ENCODE measurements at places on chromosomes 16 and 17.
A peak's percentile ranks its signal among the peaks of the same experiment; 100 is the strongest.

GRCh38 chr17:44807817-44808155, 22.3 kb downstream of the GJC1 start:
- DNase-seq: no peak

GRCh38 chr17:41678411-41678906, 10.2 kb upstream of the EIF1 start:
- DNase-seq: no peak

DNA sequence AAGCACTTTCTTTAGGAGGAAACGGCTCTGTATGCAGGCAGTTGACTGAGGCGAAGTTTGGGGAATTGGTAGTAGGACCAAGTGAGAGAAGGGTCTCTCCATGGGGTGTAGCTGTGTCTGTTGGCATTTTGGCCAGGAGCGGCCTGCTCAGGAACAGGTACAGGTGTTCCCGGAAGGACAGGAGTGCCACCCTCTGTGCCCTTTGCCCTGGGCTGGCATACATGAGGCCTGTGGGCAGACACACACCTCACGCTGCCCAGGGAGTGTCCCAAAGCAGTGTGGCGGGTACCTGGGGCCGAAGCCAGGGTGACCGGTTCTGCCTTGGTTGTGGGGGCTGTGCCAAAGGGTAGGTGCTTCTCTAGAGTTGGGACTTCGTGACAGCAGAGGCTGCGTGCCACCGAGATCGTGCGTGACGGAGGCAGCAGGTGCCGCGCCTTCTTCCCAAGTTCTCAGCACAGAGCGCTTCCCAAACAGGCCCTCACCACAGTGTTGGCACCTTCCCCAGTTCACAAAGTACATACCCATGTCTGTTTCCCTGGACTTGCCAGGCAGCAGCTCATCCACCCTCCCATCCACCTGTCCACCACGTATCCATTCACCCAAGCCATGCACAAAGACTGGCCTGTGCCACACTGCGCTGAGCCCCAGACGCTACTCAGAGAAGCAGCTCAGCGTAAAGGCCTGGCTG, 19.9 kb upstream of the TCF25 start:
- DNase-seq: no peak

- peak; percentile 22 for DNase-seq
Observed at GRCh38 chr17:78558181-78558850, 18.9 kb downstream of the DNAH17 start.

DNA sequence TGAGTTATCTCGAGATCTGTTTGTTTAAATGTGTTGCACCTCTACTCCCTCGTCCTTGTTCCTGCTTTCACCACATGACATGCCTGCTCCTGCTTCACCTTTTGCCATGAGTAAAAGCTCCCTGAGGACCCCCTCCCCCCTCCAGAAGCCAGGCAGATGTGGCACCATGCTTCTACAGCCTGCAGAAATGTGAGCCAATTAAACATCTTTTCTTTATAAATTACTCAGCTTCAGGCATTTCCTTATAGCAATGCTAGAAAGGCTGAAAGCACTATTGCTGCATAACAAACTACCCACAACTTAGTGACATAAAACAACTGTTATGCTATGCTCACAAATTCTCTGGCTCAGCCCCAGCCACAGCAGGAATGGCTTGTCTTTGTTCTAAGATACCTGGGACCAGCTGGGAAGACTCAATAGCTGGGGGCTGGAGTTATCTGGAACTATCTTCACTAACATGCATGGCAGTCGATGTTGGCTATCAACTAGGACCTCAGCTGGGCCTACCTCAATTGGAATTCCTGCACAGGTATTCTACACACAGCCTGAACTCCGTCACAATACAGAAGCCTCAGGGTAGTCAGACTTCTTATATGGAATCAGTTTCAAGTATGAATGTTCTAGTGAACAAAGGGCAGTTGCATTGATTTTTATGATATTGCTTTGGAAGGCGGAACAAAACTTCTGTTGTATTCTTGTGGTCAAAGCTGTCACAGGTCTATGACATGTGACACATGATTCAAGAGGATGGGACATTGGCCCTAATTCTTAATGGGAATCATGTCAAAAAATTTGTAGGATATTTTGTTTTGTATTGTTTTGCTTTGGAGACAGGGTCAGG, 186.0 kb upstream of the PIRT start:
- DNase-seq: no peak

- DNase-seq: no peak
Observed at GRCh38 chr17:8695241-8695640, 49.4 kb downstream of the CCDC42 start.

All from activated CD4-positive, alpha-beta T cell treated with anti-CD3 and anti-CD28 coated beads, Interleukin-2, Interleukin-4, amounts not matched to agents 100 ng/mL and 50 ng/mL, durations not matched to agents 16 hours and 8 hours (primary cell).